ENCODE measurements at places on chromosomes 2 and 18.

- DNase-seq, result no peak
Observed at GRCh38 chr2:46923041-46923528, 7.5 kb upstream of the MCFD2 start.

GRCh38 chr2:85628658-85629057 lies 12.7 kb downstream of the USP39 start:
- no peak for DNase-seq

- no peak for DNase-seq
Observed at GRCh38 chr2:14223576-14223975, 408.9 kb upstream of the LRATD1 start.

GRCh38 chr2:203741566-203741965 lies 35.1 kb downstream of the CD28 start:
- no peak for DNase-seq

DNA sequence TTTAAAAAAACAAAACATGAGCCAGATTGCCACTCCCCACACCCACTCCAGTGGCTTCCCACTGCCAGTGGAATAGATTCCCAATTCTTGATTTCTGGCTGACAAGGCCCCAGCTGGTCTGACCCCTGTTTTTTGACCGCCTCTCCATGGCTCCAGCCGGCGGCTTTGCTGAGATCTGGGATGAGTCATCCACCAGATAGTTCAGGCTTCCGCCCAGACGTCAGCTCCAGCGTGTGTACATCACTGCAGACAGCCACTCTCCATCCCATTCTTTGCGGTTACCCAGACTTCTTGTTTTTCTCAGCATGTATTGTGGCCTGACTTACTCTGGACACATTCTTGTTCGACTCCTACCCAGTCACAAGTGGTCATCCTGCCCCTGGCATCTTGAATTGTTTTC lies 227.9 kb downstream of the GBX2 start:
- DNase-seq, result no peak

DNA sequence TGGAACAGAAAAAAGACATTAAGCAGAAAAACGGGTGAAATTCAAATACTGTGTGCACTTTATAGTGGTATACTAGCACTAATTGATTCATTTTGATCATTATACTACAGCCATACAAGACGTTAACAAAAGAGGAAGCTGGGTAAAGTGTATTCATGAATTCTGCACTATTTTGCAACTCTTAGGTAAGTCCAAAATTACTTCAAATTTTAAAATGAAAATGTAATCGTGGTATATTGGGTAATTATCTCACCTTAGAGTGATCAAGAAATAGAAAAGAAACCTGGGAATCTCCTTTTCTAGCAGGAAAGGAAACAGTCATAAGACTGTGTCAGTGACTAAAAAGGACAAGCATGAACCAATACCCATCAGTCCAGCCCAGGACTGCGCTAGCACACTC lies 5.4 kb downstream of the TGFBRAP1 start:
- no peak for DNase-seq

- DNase-seq, result no peak
Observed at GRCh38 chr2:232609607-232610006, 23.8 kb upstream of the EFHD1 start.

DNA sequence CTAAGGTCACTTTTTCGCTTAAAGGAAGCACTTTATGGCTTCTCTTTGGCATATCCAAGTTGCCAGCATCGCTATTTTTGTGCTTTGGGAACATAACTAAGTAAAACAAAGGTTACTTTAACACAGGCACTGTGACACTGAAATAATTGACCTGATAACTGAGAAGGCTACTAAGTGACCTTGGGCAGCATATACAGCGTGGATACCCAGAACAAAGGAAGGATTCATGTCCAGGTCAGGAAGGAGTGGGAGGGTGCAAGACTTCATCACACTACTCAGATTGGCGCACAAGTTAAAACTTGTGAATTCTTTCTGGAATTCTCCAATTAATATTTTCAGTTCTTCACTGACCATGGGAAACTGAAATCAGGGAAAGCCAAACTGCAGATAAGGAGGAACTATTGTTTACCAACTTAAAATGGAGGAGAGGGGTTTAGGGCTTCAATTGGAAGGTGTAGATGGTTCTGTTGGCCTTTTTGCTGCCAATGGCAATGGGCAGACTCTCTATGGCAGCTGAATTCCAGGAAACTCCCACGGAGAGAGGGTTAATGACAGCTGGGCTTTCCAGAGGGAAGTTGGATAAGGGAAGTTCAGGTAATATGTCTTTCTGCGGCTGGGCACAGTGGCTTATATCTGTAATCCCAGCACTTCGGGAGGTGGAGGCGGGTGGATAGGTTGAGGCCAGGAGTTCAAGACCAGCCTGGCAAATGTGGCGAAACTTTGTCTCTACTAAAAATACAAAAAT lies 45.3 kb downstream of the COMMD1 start:
- no peak for DNase-seq

GRCh38 chr2:98444436-98445176 lies at the start of gene INPP4A:
Gene INPP4A, plus strand, starts transcription at chr2:98444858. Its CDS starts 75,191 bp downstream, at chr2:98520049.
- peak; percentile 73 for DNase-seq

- no peak for DNase-seq
Observed at GRCh38 chr2:119253760-119254600, 30.3 kb downstream of the STEAP3 start.

- DNase-seq, result no peak
Observed at GRCh38 chr2:43049836-43050801, 176.3 kb downstream of the ZFP36L2 start.

GRCh38 chr2:211745295-211746097 lies 793.1 kb downstream of the ERBB4 start:
- DNase-seq, result peak; percentile 1

DNA sequence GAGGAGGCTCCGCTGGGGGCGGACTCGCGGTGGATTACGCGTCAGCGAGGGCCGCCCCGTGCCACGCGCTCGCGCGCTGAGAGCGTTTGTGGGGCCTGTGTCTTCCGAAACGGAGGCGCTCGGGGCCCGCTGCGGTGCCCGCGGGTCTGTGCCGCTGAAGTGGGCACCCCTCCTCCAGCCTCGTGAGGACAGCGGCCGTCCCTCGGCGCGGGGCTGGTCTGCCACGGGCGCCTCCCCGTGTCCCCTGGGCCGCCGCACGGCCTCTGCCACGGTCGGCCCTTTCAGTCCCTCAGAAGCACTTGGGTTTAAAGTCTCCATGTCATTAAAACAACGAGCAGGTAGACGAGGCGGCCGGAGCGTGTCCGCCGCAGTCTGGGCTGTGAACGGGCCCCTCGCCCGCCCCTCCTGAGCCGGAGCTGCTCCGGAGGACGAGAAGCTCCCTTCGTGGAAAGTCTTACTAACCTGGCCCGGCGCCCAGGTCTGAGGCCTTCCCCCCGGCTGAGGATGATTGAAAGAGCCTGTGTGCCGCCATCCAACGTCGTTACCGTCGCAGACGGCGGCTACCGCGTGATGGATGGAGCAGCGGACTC lies 97.6 kb downstream of the NFATC1 start:
- no peak for DNase-seq

DNA sequence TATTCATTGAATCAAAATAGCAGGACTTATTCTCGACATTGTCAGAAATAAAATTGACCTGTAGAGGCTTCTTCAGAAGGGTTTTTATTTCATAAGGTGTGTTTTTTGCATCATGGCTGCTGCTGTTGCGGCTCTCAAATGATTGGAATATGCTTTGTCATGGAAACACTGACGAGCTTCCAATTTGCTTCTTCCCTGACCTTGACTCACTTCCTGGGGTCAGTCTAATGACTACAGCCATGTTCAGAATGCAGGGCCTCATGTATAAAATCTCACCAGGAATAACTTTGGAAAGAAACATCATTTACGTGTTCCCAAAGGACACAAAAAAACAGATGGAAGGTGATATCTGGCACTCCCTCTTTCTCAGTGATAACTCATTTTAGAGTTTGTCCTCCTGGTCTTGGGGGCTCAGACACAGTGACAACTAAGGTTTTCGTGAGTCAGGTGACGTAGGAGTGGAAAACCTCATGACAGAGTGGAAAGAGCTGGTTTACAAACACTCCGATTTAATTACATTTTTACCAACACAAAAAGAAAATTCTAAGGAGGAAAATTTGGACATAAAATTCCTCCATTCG lies 467.0 kb upstream of the RAB12 start:
- no peak for DNase-seq

GRCh38 chr2:147501968-147502367 lies 342.9 kb upstream of the ACVR2A start:
- DNase-seq, result no peak

- no peak for DNase-seq
Observed at GRCh38 chr2:65287364-65287763, 59.7 kb downstream of the ACTR2 start.

- no peak for DNase-seq
Observed at GRCh38 chr2:214856137-214856536, 46.7 kb upstream of the BARD1 start.

DNA sequence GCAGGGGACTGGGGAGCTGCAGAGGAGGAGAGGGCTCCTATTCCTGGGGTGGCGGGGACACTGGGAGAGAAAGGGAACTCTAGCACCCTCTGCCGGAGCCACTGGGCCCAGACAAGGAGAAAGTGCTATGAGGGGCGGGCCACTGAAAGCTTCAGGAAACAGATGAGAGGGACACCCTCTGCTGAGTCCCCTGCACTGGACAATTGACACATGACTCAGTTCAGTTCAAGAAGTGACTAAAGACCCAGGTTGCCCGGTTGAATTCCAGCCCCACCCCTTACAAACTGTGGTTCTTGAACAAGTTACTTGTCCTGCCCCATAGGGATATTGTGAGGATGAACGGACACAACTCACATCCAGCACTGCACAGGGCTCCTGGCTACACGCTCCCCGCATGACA lies 5.0 kb downstream of the RUFY4 start:
- DNase-seq, result no peak

- no peak for DNase-seq
Observed at GRCh38 chr2:19738707-19739106, 163.1 kb downstream of the TTC32 start.

- DNase-seq, result no peak
Observed at GRCh38 chr18:35458677-35459441, 38.9 kb downstream of the INO80C start.

Measured in stimulated activated CD8-positive, alpha-beta memory T cell treated with anti-CD3 and anti-CD28 coated beads, Interleukin-4, amount 100 ng/mL, for 24 hours (primary cell).